ENCODE measurements at places on chromosomes 5 and 9.

- DNase-seq = no peak
Measured at GRCh38 chr5:50905996-50906570, 239.6 kb downstream of the PARP8 start.

DNA sequence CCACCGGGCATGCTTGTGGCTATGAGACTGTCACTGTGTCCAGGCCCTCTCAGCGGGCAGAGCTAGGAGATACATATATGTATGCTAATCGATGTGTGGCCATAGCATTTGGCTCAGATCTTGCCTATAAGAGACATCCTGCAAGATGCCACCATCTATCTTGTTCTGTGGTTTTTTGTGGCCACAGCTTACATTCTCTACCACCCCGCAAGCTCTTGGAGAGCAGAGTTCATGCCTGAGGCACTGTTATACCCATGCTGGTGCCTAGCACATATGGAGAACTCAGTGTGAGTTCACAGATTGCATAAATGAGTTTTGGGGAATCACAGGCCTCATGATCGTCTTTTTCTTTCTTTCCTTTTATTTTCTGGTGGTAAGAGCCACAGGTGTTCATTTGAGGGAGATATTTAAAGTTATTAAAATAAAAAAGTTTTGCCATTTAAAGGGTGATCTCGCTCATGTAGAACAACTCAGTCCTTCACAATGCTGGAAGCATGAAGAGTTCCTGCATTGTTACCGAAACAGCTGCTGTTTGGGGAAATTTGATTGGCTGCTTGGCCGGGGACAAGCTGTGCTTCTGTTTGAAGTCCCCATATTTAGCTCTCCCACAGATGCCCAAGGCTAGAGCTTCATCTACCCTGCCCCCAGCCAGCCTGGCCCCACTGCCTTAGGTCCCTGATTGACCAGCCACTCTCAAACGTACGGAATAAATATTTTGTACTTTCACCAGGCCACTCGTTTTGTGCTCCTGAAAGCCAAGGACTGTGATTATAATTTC lies 169.2 kb upstream of the MAP1B start:
- DNase-seq = no peak

DNA sequence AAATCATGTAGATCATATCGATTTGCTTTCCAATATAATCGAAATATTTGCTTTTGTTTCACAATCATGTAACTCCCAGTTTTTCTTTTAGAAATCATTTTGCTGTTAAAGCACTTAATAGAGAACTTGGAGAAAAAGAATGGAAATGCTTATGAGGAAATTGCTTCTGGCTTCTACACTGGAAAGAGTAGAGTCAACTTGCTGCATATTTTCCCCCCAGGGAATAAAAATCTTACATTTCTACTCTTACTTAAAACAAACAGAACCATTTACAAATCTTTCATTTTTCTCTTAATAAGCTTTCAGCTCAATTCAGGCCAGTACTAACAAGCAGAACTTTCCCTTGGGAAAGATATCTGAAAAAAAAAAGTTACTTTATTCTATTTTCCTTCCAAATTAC lies 312.0 kb downstream of the CHSY3 start:
- DNase-seq = no peak

DNA sequence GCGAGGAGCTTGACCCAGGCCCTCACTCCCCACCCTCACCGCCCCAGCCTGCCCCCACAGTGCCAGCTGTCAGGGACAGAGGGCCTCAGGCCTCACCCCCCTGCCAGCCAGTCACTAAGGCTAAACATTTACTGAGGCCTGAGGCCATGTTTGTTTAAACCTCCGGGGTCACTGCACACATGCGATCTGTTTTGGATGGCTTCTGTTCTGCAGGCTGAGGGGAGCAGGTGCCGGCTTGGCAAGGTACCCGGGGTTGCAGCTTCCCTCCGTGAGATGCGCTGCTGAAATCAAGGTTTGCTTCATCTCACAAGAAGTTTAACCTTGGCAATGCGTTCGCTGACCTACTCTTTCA lies 103.3 kb upstream of the BOD1 start:
- DNase-seq = no peak

- no peak for DNase-seq
Measured at GRCh38 chr9:126549246-126550006, 64.3 kb upstream of the LMX1B start.

Measured in NCI-H2107 (cell line).